Panc1 (cell line): ENCODE measurements at places on chromosomes 13 and 19.

GRCh38 chr13:93955904-93956303 is 523.6 kb downstream of the DCT start:
- no peak for DNase-seq

DNA sequence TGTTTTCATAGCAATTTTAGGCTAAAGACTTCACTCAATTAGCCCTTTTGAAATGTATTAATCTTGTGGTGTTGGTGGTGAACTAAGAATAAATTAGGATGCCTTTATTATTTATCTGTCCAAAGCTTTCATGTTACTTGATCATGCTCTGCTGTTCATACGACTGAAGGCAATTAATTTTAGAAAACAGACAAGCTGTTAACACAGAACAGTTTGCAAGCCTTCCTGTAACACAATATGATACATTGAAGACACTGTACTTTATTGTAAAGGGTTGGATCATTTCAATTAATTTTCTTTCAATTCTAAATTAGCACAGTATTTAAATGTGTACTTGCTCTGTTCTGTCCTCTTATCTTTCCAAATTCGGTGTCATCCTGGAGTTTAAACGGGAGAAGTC is 794.3 kb upstream of the MIR17HG start:
- DNase-seq: no peak

GRCh38 chr13:80586356-80586755 is 245.4 kb upstream of the SPRY2 start:
- DNase-seq: no peak

GRCh38 chr19:15259907-15260306 is 27.7 kb upstream of the EPHX3 start:
- DNase-seq: no peak

GRCh38 chr13:93635616-93636032 is 409.0 kb downstream of the GPC6 start:
- DNase-seq: no peak

GRCh38 chr13:99617474-99618255 is 116.4 kb downstream of the TM9SF2 start:
- DNase-seq: peak; percentile 18

DNA sequence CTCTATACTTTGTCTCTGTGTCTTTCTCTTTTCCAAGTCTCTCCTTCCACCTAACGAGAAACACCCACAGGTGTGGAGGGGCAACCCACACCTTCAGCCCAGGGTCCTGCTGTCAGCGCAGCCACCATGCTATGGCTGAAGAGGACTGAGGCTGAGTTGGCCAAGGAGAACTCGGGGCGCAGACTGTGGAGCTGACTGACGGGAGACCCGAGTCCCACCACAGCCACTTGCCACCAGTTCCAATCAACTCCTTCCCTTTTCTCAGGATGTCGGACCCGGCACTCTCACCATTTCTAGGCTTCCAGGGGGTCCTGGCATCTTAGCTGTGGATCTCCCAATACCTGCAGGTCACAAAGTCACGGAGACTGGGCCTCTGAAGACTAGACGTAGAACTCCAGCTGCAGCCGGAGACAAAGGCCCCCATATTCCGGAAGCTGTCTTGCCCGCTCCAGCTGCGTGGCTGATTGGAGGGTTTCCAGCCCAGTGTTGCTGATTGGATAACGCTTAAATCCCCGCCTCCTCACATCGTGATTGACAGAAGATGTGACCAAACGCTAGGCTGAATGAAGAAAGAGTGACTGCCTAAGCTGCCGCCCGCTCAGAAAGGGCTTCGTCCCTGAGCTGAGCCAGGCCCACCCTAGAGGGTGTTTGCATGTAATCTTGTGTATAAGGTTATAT is 63.6 kb downstream of the ZNF429 start:
- DNase-seq: no peak
